ENCODE measurements at places on chromosomes 2 and 18. TPM values are rescaled to one million over a fixed set of nuclear protein-coding genes. Genes with fewer than 3 reads are reported as not detected.

- H3K4me3 ChIP-seq, result no peak overlapping the region
- peaks cover 5% of the 10 kb centered on the region for H3K4me1 ChIP-seq
- H3K27ac ChIP-seq, result no peak overlapping the region
- no peaks in the 10 kb centered on the region for H3K36me3 ChIP-seq
- no peaks in the 10 kb centered on the region for H3K27me3 ChIP-seq
These were observed 40.0 kb upstream of the ITGA6 start for GRCh38 chr2:172387361-172387760.

- DNase-seq, result no peak
- H3K36me3 ChIP-seq, result peaks cover 11% of the 10 kb centered on the region
- H3K27me3 ChIP-seq, result no peaks in the 10 kb centered on the region
- H3K27ac ChIP-seq, result no peak overlapping the region
- peaks cover 9% of the 10 kb centered on the region for H3K4me1 ChIP-seq
These were observed 45.6 kb downstream of the SS18 start for GRCh38 chr18:26044807-26045206.

DNA sequence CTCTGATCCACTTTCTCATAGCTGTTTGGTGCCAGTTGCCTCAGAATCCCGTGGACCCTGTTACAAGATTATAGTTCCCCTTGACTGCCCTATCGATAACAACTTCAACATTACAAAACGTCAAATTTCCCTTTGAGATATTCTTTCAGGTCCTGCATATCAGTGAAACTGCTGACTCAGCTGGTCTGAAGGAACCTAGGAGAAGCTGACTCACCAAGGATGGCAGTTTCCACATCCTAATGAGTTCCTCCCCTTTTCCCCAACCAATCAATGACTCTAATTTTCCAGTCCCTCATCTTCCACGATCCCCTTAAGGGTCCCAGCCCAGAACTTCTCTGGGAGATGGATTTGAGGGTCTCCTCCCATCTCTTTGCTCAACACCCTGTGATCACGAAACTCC, 27.6 kb upstream of the GNAL start:
- no peak overlapping the region for H3K27ac ChIP-seq

The IL1RN gene
- total RNA-seq, result not detected

- H3K4me3 ChIP-seq, result no peak overlapping the region
- H3K4me1 ChIP-seq, result no peaks in the 10 kb centered on the region
- no peaks in the 10 kb centered on the region for H3K27me3 ChIP-seq
- DNase-seq, result peak; percentile 44
- H3K27ac ChIP-seq, result no peak overlapping the region
These were observed 724 bp downstream of the NMS start for GRCh38 chr2:100470898-100471514.

DNA sequence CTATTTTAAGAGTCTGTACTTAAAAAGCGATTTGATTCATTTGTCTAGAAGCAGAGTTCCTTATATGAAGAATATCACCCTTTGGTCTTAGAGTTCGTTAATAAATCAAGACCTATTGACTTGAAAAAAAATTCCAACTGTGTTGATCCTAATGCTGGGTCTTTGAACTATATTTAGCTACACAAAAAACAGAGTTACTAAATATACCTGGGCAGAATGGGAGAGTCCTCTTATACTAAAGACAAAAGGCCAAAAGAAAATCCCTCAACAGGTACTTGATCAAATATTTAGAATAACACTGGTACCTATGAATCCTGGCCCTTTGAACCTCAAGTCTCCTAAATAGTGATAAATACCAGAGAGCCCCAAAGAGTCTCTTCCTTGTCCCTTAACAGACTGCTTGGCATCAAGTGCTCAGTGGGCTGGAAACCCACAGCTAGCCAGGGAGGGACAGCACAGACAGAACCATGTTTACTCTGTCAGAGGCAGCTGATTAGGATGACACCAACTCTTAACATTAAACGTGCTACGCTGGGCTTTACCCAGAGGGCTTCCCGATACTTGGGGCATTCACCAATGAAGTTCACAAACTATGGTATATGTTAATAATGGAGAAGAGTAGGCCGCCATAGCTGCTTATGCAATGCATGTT, 95.1 kb downstream of the FIGN start:
- no peak overlapping the region for H3K27ac ChIP-seq
- H3K36me3 ChIP-seq, result no peaks in the 10 kb centered on the region
- no peak for DNase-seq
- no peak overlapping the region for H3K4me3 ChIP-seq

The MAT2A gene
- 151 TPM for total RNA-seq

- H3K27ac ChIP-seq, result no peak overlapping the region
- peaks cover 4% of the 10 kb centered on the region for H3K4me1 ChIP-seq
- peaks cover 31% of the 10 kb centered on the region for H3K36me3 ChIP-seq
- peaks cover 14% of the 10 kb centered on the region for H3K27me3 ChIP-seq
These were observed 64.0 kb downstream of the TNFRSF11A start for GRCh38 chr18:62388855-62389760.

The CNTNAP5 gene
- total RNA-seq, result 5.0 TPM

The CIB4 gene
- not detected for total RNA-seq

DNA sequence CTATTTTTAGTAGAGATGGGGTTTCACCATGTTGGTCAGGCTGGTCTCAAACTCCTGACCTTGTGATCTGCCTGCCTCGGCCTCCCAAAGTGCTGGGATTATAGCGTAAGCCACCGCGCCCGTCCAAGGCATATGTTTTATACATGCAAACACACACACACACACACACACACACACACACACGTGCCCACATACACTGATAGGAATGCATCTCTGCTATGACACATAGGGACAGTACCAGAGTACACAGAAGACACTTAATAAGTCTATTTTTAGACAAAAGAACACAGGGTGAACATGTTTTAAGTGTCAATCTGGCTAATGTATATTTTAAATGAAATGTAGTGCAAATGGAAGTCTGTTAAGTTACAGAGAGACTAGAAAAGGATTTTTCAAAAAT, 10.7 kb upstream of the RNF103 start:
- no peak overlapping the region for H3K27ac ChIP-seq
- peaks cover under 1% of the 10 kb centered on the region for H3K27me3 ChIP-seq
- H3K36me3 ChIP-seq, result no peaks in the 10 kb centered on the region

The DSG1 gene
- not detected for total RNA-seq

The GPR39 gene
- total RNA-seq, result 0.62 TPM

DNA sequence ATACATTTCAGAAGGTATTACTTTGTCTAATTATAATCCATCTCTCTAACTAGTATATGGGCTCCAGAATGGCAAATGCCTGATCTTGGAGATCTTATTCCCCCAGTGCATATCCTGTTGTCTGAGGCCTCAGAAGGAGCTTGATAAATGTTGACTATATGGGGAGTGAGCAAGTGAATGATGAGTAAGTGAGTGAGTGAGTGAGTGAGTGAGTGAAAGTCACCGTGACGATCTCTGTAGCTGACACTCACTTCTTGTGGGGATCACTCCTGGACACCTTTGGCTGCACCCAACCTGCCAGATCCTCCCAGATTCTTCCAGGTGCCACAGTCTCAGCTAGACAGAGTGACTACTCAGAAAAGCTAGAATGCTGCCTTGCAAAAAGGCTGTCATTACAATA, 2.8 kb downstream of the XDH start:
- no peak overlapping the region for H3K27ac ChIP-seq
- no peaks in the 10 kb centered on the region for H3K27me3 ChIP-seq
- no peak for DNase-seq
- H3K36me3 ChIP-seq, result no peaks in the 10 kb centered on the region
- no peak overlapping the region for H3K4me3 ChIP-seq
- no peaks in the 10 kb centered on the region for H3K4me1 ChIP-seq

DNA sequence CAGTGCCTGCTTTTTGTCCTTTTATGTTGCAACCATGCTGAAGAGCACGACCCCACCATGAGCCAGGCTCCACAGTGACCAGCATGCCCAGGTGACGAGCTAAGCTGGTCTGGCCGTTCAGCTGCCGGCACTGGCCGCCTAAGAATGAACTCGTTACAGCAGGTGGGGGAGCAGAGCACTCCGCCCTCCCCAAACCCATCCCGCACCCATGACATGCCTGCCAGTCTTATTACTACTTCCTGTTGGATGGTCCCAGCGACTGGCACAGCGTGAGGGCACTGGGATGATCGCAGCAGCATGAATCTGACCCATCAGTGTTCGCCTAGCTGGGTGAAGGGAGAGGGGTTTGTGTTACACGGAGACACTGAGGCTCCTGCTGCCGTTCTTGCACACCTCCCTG, 11.5 kb downstream of the DIPK1C start:
- H3K27me3 ChIP-seq, result no peaks in the 10 kb centered on the region
- peaks cover 10% of the 10 kb centered on the region for H3K4me1 ChIP-seq
- no peak overlapping the region for H3K4me3 ChIP-seq

GRCh38 chr2:193331676-193332075, 1136.9 kb upstream of the TMEFF2 start:
- no peaks in the 10 kb centered on the region for H3K4me1 ChIP-seq
- no peaks in the 10 kb centered on the region for H3K36me3 ChIP-seq
- no peaks in the 10 kb centered on the region for H3K27me3 ChIP-seq
- no peak overlapping the region for H3K4me3 ChIP-seq

The TMEM237 gene
- total RNA-seq, result 22.3 TPM

DNA sequence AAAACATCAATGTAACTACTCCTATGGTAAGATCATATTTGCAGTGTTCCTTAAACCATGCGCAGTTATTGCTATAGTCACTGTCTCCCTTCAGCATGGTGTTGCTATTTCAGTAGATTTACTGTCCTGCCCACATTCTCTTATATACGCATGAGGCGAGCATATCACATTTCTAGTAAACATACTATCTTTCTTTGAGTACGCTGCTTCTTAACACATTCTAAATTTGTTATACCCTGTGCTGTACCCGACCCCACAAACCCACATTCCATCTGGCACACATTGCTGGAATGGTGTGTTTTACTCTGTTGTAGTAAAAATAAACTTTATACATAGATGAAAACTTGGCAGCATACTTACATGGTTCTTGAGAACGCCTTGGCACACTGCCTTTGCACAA, 163.3 kb downstream of the QPCT start:
- no peak overlapping the region for H3K4me3 ChIP-seq
- H3K36me3 ChIP-seq, result no peaks in the 10 kb centered on the region
- no peak for DNase-seq
- H3K4me1 ChIP-seq, result no peaks in the 10 kb centered on the region
- H3K27ac ChIP-seq, result no peak overlapping the region

The C2orf80 gene
- not detected for total RNA-seq

- peak; percentile 52 for DNase-seq
- no peaks in the 10 kb centered on the region for H3K27me3 ChIP-seq
- no peak overlapping the region for H3K27ac ChIP-seq
- H3K36me3 ChIP-seq, result peaks cover 11% of the 10 kb centered on the region
These were observed 47.0 kb downstream of the UGP2 start for GRCh38 chr2:63888490-63889402.

- no peak overlapping the region for H3K27ac ChIP-seq
- H3K27me3 ChIP-seq, result no peaks in the 10 kb centered on the region
- no peaks in the 10 kb centered on the region for H3K4me1 ChIP-seq
- no peak for DNase-seq
- H3K4me3 ChIP-seq, result no peak overlapping the region
- no peaks in the 10 kb centered on the region for H3K36me3 ChIP-seq
These were observed 814.0 kb upstream of the ID2 start for GRCh38 chr2:7867867-7868266.

GRCh38 chr2:237459226-237459625, 27.8 kb upstream of the MLPH start:
- H3K36me3 ChIP-seq, result no peaks in the 10 kb centered on the region
- no peak for DNase-seq
- no peak overlapping the region for H3K4me3 ChIP-seq
- no peak overlapping the region for H3K27ac ChIP-seq

GRCh38 chr2:54601339-54601738, 122.1 kb upstream of the EML6 start:
- H3K27ac ChIP-seq, result no peak overlapping the region
- peaks cover 70% of the 10 kb centered on the region for H3K36me3 ChIP-seq
- peaks cover 98% of the 10 kb centered on the region for H3K4me1 ChIP-seq
- peaks cover 54% of the 10 kb centered on the region for H3K27me3 ChIP-seq
- peak overlapping the region; percentile 79 for H3K4me3 ChIP-seq
- no peak for DNase-seq

- no peaks in the 10 kb centered on the region for H3K36me3 ChIP-seq
- H3K27me3 ChIP-seq, result peaks cover 2% of the 10 kb centered on the region
- no peak overlapping the region for H3K27ac ChIP-seq
- no peak for DNase-seq
These were observed 41.7 kb downstream of the MYOM1 start for GRCh38 chr18:3177902-3178687.

GRCh38 chr2:215493376-215493775, 57.5 kb upstream of the FN1 start:
- DNase-seq, result no peak
- no peaks in the 10 kb centered on the region for H3K27me3 ChIP-seq
- H3K27ac ChIP-seq, result no peak overlapping the region
- H3K36me3 ChIP-seq, result no peaks in the 10 kb centered on the region
- H3K4me3 ChIP-seq, result no peak overlapping the region

DNA sequence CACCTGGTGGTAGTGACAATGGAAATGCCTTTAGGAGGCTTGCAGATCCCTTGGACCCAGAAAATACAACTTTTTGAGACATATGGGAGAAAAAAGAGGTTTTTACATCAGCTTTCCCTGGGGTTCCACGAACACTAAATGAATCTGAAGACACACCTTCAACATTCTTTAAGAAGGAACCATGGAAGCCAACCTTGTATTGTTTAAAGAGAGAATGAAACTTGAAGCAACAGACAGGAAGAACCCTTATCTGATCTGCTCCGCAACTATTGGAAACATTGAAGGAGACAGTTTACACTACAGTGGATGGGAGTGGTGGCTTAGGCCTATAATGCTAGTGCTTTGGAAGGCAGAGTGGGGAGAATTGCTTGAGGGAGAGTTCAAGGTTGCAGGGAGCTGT, 190.4 kb downstream of the LAMA1 start:
- peak overlapping the region; percentile 74 for H3K27ac ChIP-seq
- peaks cover 62% of the 10 kb centered on the region for H3K4me1 ChIP-seq
- H3K27me3 ChIP-seq, result no peaks in the 10 kb centered on the region
- no peak for DNase-seq
- no peak overlapping the region for H3K4me3 ChIP-seq

GRCh38 chr2:227881866-227882517, 10.6 kb downstream of the DAW1 start:
- no peak for DNase-seq
- H3K4me1 ChIP-seq, result peaks cover 9% of the 10 kb centered on the region
- no peaks in the 10 kb centered on the region for H3K36me3 ChIP-seq
- H3K27me3 ChIP-seq, result no peaks in the 10 kb centered on the region
- H3K27ac ChIP-seq, result no peak overlapping the region

The UGT1A3 gene
- total RNA-seq, result not detected

DNA sequence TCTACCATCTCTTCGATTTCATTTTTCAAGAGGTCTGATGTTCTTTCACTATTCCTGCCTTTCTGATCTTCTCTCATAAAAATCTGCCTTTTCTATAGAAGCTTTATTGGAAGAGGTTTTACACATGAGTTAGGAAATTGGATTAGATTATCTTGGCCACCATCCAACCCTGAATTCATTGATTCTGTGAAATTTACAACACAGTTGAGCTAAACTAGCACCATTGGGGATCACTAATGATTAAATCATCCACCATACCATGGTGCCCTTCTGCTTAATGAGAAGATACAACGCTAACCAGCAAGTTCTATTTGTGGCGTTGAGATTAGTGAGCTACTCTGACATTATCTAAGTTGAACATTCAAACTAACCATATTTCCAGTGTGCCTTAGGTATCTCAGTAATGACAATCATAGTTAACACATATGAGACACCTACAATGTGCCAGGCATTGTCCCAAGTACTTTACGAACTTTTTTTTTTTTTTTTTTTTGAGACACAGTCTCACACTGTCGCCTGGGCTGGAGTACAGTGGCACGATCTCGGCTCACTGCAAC, 17.3 kb upstream of the LBH start:
- no peak overlapping the region for H3K4me3 ChIP-seq
- peaks cover 4% of the 10 kb centered on the region for H3K4me1 ChIP-seq
- H3K27me3 ChIP-seq, result no peaks in the 10 kb centered on the region
- DNase-seq, result no peak
- H3K27ac ChIP-seq, result no peak overlapping the region
- H3K36me3 ChIP-seq, result no peaks in the 10 kb centered on the region

Measured in endothelial cell (in vitro differentiated cells).